ENCODE measurements at places on chromosomes 6 and 20. TPM values are rescaled to one million over a fixed set of nuclear protein-coding genes. Genes with fewer than 3 reads are reported as not detected.

DNA sequence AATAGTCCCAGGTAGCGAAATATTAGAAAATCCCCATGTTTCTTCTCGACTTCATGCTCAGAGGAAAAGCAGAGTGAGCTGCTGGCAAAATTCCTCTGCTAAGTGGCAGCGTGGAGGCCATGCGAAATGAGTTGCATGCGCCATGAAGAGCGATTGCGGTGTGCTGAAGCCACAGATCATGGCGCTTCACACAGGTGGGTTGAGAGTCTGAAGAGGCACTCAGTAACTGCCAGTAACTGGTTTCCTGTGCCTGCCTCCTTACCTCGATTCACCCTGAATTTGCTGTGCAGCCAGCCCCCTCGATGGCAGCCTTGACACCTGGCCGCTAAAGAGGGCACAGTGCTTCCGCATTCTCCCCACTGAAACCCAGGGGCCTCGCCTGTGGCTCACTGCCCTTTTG, 301.5 kb downstream of the NRN1 start:
- no peak for DNase-seq

- DNase-seq: no peak
Observed at GRCh38 chr6:97726378-97726777, 443.4 kb upstream of the MMS22L start.

DNA sequence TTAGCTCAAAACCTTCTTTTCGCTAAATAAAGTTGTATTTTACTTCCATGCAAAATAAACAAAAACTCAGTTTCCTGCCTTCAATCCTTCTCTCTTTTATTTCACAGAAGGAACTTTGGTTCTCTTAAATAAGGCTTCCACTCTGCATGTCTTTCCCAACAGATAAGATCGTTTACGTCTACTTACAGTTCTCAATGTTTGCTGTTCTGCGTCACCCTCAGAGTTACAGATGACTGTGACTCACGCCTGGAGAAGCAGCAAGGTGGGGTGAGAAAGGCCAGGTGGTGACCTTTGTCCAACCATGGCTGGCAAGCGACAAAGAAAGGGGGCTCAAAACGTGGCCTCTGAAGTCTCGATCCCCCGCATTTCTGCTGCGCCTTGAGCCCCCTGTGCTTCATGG, 51.4 kb upstream of the RPS6KA2 start:
- no peak for DNase-seq

MEP1A gene
- polyA plus RNA-seq: not detected

SH3BGRL2 gene
- polyA plus RNA-seq: 32.2 TPM

CTAGE9 gene
- polyA plus RNA-seq: not detected

DNA sequence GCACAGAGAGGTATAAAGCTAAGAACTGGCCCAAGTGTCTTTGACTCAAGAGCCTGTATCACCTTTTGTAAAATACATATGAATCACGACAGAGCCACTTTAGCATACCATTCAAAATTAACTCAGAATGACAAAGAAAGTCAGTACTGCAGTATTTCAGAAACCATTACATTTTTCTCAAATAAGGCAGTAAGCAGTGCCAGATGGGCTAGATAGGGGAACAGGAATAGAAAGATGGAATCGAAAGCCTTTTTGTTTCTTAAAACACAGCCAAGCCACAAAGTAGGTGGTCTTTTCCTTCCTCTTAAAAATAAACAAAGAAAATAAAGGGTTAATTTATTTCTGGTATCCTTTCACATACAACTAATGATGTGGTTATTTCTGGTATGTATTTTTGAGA, 10.3 kb downstream of the CLDN20 start:
- no peak for DNase-seq

SYNJ2 gene
- polyA plus RNA-seq: 10.6 TPM

ID4 gene
- polyA plus RNA-seq: 185 TPM

GRCh38 chr6:136440203-136440602, 110.0 kb downstream of the MAP7 start:
- DNase-seq: no peak

CFAP61 gene
- 3.6 TPM for polyA plus RNA-seq

- no peak for DNase-seq
Observed at GRCh38 chr6:8100159-8100854, 2.0 kb downstream of the EEF1E1 start.

HLA-DMB gene
- 76.6 TPM for polyA plus RNA-seq

DNMT3B gene
- 7.2 TPM for polyA plus RNA-seq

DNA sequence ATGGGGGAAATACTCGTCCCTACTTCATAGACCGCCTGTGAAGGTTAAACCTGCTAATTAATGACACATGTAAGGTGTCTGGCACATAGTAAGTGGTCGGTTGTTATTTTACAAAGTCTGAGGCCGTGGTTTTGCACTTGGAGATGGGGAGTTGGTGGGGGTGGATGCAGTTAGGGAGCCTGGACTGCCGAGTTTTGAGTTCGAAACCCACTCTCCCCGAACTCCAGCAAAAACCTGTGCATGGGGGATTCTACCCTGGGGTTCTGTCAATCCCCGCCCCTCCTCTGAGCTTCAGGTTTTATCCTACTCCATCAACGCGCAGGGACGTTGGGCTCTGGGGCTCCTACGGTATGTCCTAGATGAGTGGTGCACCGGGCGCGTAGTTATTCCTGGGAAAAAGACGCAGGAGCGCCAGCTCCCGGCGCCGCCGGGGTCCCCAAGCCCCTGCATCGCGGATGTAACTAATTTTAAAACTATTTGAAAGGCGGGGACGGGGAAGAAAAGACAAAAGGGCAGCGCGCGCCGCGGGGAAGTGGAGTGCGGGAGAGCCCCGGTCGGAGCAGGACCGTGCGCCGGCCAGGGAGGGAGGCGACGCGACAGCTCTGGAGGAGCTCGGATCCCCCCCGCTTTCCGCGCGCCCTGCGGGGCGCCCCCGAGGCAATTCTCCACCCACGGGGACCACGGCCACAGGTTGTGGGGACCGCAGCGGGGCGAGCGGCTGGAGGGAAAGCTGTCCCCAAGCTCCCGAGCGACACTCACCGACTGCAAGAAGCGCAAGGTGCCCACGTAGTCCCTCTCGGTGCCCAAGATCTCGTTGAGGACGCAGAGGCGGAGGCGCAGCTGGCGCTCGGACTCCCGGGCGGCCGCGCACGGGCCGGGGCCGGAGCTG, 672 bp downstream of the PREX1 start:
- DNase-seq: no peak

HLA-DRB5 gene
- 8.3 TPM for polyA plus RNA-seq

AMD1 gene
- polyA plus RNA-seq: 80.3 TPM

DNA sequence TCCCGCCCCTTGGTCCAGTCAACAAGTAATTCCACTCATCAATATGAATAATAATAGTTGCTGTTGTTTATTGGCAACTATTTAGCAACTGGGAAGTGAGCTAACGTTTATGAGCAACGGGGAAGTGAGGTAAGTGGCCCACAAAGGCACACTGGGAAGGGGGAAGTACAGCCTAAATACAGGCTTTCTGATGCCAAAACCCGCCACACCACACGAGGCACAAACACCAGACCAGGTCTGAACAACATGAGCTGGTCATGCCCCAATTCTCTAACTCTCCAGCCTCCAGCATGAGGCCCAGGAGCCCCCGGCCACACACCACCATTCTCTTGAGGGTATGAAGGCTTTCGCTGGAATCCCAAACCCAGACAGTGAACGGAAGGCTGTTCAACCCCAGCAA, 50.8 kb downstream of the PREX1 start:
- no peak for DNase-seq

DNA sequence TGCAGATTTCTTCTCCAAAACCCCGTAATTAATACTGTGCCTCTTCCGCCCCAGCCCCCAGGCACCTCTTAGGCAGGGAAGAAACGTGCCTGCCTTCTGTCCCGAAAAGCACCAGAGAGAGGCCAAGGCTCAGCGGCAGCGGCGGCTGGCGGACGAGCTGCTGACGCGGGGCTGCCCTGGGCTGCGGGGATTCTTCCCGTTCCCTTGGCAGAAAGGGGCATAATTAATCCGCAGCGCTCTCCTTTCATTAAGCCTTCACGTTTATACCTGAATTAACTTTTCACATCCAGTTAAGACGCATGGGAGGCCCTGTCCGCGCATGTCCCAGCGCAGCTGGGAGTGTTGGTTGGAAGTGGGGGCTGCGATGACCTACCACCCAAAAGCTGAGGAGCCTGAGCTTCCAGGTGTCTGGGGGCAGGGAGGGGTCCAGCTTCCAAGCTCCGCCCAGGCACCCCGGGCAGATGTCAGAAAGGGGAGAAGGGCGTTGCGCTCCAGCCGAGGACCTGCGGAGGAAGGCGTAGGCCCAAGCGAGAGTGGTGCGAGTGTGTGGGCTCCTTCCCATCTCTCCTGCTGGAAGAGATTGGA, 167.4 kb upstream of the LRFN2 start:
- no peak for DNase-seq

DNA sequence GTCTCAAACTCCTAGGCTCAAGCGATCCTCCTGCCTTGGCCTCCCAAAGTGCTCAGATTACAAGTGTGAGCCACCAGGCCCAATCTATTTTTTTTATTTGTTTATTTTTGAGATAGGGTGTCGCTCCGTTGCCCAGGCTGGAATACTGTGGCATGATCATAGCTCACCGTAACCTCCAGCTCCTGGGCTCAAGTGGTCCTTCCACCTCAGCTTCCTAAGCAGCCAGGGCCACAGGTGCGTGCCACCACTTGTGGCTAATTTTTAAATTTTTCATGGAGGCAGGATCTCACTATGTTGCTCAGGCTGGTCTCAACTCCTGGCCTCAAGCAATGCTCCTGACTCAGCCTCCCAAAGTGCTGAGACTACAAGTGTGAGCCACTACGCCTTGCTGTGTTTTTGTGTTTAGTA, 9.8 kb downstream of the KIF3B start:
- no peak for DNase-seq

TAP1 gene
- polyA plus RNA-seq: 9.4 TPM

- DNase-seq: no peak
Observed at GRCh38 chr6:111550195-111550594, 55.5 kb downstream of the TRAF3IP2 start.

GRCh38 chr20:17614812-17615644, 45.2 kb downstream of the DSTN start:
- DNase-seq: no peak

GRCh38 chr6:44556046-44556445, 168.5 kb downstream of the CDC5L start:
- no peak for DNase-seq

- no peak for DNase-seq
Observed at GRCh38 chr20:44997668-44998067, 31.4 kb downstream of the STK4 start.

GRCh38 chr6:167678102-167679101, 148.3 kb upstream of the AFDN start:
- no peak for DNase-seq

DNA sequence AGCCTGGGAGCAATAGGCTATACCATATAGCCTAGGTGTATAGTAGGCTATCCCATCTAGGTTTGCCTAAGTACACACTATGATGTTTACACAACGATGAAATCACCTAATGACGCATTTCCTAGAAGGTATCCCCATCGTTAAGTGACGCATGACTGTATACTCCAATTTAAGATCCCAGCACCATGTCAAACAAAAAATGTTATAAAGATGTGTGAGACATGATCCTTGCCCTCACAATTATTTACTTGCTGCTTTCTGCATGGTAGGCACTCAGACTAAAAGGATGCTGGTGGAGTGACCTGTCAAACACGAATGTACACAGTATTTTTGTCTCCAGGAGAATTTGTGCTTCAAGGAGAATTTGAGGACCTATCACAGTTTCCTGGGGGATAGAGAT, 32.3 kb downstream of the SNAP25 start:
- DNase-seq: no peak

GRCh38 chr20:60877071-60877857, 374.8 kb upstream of the CDH4 start:
- DNase-seq: no peak

GRCh38 chr6:111689946-111690345, 84.3 kb upstream of the TRAF3IP2 start:
- no peak for DNase-seq

PTK6 gene
- polyA plus RNA-seq: 0.42 TPM

DNA sequence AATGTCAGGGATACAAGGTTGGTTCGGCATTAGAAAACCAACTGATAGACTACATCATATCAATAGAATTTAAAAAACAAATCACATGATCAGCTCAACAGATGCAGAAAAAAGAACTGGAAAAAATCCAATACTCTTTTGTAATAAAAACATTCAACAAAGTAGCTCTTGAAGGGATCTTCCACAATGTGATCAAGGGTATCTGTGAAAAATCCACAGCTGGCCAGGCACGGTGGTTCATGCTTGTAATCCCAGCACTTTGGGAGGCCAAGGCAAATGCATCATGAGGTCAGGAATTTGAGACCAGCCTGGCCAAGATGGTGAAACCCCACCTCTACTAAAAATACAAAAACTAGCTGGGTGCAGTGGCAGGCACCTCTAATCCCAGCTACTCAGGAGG, 63.1 kb downstream of the ASCC3 start:
- DNase-seq: no peak

CALHM5 gene
- polyA plus RNA-seq: 4.3 TPM

HACE1 gene
- 15.7 TPM for polyA plus RNA-seq

DNA sequence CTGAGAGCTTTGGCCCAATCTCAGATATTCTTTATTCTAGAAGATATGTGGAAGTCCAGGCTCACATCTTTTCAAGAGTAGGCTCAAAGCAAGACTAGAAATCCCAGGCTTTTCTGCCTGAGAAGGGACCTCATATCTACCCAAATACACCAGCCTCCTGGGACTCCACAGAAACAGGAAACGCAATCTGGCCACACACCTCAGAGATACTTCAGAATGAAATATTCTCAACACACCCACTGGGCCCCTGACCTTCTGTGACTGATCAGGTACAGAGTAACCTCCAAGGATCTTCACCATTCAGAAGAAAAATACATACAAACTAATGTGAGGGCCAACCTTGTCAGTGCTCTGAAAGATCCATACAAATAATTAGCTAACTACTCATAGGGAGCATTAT, 183.2 kb downstream of the HIVEP2 start:
- DNase-seq: no peak

Measured in left renal pelvis (tissue), 4 donors.